Stimulated activated CD4-positive, alpha-beta T cell treated with anti-CD3 and anti-CD28 coated beads, Interleukin-2, amount 100 ng/mL, for 4 hours (primary cell): ENCODE measurements at places on chromosomes 4 and X.
A peak's percentile ranks its signal among the peaks of the same experiment; 100 is the strongest.

GRCh38 chr4:20109391-20109790 is 142.3 kb upstream of the SLIT2 start:
- no peak for DNase-seq

DNA sequence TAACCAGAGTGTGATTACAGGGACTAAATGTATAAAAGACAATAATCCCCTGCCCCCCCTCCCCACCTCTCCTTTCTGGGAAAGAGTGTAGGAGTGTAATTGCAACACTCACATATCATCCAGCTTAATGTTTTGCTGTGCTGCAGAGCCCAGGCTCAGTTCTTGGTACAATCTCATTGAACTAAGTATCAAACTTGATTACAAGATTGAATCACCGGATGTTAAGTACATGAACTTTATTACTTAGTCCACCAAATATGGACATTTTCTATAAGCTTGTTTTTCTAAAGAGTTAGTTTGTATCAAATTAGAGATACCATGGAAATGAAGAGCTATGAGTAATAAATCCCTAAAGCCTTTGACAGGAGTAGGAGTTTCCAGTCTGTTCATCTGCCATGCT is 559.1 kb downstream of the ZNF674 start:
- no peak for DNase-seq

GRCh38 chr4:99403380-99404184 is 31.6 kb downstream of the ADH7 start:
- no peak for DNase-seq

DNA sequence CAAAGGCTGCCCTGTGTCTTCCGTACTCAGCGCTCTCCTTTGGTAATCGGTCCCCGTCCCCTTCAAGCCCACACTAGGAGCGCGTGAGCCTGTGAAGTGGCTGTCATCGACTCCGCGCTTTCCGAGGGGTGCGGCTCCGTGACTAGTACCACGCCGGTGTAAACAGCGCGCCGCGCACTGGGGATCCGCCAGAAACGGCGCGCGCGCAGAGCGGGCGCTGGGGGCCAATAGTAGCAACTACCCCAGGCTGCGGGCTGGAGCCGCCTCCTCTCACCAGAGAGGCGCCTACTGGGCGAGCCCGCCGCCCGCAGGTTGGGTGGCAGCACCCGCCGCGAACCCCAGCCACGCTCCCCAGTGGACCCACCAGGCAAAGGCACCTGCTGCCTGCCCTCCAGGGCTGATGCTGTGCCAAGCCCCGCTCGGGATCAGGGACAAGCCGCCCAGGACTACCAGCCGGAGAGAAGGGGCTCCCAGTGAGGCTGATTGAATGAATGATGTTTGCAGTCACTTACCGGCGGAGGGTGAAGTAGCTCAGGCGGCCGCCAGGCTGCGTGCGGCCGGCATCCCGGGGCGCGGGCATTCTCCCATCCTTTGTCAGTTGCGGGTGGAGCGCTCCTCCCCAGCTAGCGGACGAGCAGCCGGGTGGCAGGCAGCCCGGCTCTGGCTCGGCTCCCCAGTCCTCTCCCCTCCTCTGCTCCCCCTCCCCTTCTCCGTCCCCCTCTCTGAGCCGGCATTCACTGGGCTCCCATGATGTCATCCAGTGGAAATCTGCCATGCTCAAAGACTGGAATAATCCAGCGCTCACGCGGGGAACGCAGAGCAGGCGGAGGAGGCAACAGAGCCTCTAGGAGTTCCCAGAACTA is 370.3 kb upstream of the SMIM31 start:
- no peak for DNase-seq

DNA sequence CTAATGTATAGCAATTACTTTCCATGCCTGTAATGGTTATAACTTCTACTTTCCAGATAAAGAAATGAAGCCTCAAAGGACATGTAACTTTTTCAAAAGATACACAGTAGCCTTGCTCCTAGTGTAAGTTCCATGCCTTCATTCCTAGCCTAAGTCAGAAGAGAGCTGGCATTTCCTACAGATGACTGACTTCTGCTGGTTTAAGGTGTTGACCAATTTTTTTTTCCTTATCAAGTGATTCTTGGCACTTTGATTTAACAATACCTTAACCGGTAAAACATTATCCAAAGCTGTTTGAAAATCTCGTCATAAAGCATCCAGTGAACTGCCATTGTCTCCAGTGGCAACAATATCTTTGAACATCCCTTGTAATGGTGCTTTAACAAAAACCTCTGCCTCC is 145.1 kb upstream of the VCX3A start:
- no peak for DNase-seq

DNA sequence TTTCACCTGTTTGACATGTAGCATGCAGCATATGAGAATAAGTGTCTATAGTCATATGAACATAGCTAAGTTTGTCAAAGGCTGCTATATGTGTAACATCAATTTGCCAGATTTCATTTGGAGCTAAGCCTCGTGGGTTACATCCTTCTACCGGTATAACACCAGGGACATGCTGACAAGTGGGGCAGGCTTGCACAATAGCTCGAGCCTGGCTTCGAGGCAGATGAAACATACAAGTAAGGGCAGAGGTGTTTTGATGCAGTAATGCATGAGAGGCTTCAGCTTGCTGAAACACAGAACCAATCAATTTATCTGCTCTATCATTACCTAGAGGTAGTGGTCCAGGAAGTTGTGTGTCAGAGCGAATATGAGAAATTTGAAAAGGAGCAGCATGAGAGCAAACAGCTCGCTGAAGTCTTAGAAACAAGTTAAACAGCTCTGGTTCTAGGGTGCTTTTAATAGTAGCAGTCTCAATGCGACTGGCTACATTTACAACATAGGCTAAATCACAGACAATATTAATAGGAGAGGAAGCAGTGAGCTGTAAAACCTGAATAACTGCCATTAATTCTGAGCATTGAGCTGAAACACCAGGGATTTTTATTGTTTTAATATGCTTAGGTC is 14.9 kb upstream of the UGDH start:
- DNase-seq, result no peak

- no peak for DNase-seq
Measured at GRCh38 chr4:26647523-26648224, 63.8 kb downstream of the TBC1D19 start.

DNA sequence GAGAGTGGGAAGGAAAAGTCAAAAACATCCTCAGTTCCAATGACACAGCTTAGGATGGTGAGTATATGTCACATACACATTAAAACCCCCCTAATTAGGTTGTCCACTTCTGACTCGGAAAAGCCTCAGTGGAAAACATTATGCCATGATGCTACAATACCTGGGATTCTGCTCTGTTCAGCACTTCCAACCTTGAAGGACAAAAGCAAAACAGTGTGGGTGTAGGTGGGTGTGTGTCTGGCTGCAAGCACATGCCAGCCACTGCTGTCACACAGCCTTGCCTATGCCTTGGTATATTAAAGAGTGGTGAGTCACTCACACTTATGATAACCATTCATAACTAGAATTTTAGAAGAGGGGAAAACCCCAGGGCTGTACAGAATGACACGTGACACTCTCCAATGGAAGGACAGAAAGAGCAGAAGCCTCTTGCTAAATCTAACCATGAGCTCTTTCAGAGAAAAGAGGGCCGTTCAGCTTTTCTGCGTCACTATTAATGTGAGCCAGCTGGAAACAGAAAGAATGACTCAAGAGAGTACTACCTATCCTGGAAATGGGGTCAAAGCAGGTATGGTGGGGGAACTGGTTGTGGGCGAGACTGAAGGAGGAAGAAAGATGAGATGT is 159.6 kb downstream of the TET2 start:
- peak; percentile 40 for DNase-seq

- DNase-seq, result no peak
Measured at GRCh38 chr4:6644792-6645530, 4.5 kb downstream of the MRFAP1 start.

GRCh38 chrX:45001048-45001447 is 128.1 kb downstream of the KDM6A start:
- DNase-seq, result no peak

DNA sequence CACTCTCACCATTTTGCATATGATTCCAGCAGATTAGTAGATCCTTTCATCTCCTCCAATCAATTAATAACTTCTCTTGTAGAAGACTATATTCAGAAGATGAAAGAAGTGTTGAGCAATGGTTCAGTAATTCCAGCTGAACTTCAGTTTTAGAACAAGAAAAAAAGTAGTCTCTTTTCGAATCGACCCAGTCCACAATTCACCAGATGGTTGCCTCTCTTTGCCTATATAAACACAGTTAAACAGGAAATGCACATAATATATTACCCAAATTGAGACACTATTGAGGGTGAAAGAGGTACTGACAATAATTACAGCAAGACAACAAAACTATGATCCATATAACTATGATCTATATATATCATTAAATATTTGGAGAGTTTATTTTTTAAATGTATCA is 16.8 kb upstream of the FAM241A start:
- DNase-seq, result no peak

GRCh38 chr4:155973639-155974475 is 20.2 kb upstream of the CTSO start:
- no peak for DNase-seq

DNA sequence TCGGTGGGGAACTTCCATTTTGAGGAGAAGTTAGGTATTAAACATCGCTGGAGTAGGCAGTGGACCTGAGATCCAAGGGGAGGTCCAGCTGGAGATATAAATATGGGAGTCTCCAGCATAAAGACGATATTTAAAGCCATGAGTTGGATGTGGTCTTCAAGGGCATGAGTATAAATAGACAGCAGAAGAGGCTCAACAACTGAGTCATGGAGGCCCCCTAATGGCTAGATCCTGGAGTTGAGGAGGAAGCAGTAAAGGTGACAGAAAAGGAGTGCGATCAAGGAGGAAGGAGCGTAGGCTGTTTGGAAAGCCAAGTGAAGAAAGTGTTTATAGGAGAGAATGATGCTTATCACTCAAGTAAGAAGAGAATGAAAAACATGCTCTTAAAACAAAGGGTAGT is 18.1 kb upstream of the APBB2 start:
- DNase-seq, result no peak

- no peak for DNase-seq
Measured at GRCh38 chr4:186286581-186286980, 20.6 kb downstream of the F11 start.

- no peak for DNase-seq
Measured at GRCh38 chr4:4696530-4696929, 154.7 kb upstream of the STX18 start.

GRCh38 chrX:16120431-16120830 is 2.9 kb upstream of the GRPR start:
- DNase-seq, result no peak

DNA sequence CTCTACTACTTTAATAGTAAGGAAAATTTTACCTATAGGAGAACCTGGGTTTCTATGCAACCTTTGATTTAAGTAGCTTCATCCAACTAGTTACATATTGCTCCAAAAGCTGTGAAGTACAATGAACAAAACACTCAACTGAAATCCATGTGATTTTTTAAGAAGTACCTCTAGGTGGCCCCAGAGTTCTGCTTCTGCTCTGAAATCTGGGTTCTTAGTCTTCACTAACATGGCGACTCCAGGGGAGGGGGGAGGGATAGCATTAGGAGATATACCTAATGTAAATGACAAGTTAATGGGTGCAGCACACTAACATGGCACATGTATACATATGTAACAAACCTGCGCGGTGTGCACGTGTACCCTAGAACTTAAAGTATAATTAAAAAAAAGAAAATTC is 73.4 kb upstream of the MAGEB2 start:
- DNase-seq, result no peak

GRCh38 chr4:44845309-44845708 is 119.0 kb upstream of the GNPDA2 start:
- no peak for DNase-seq

GRCh38 chr4:30386266-30386895 is 333.8 kb upstream of the PCDH7 start:
- no peak for DNase-seq

DNA sequence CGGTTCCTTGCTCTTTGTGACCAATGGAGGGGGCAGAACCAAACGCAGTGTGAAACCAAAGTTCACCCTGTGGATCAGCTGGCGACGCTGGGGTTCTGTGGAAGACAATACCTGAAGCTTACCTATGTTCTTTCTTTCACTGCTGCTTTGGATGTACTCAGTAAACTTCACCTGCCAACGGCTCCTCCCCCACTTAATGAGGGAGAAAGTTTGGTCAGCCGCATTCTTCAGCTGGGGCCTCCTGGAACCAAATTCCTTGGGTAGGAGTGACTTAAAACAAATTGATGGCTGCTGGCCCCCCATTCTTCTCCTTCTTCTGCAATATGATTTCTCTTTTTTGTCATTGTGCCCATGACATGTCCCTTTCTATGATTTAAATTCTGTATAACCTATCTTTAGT is 282.4 kb downstream of the ANK2 start:
- DNase-seq, result no peak

GRCh38 chr4:88742561-88742960 is 44.9 kb upstream of the NAP1L5 start:
- DNase-seq, result no peak

GRCh38 chrX:106752101-106752678 is 25.7 kb downstream of the RNF128 start:
- no peak for DNase-seq
